ENCODE measurements at places on chromosomes 2 and 18. TPM values are rescaled to one million over a fixed set of nuclear protein-coding genes. Genes with fewer than 3 reads are reported as not detected.

- no peak for DNase-seq
Observed at GRCh38 chr2:9703701-9704221, 73.0 kb upstream of the YWHAQ start.

GRCh38 chr2:23556929-23557328 is 171.9 kb downstream of the KLHL29 start:
- no peak for DNase-seq

GRCh38 chr18:74477771-74478170 is 18.4 kb upstream of the CNDP2 start:
- no peak for DNase-seq

Gene ASPRV1
- total RNA-seq = 389 TPM

- no peak for DNase-seq
Observed at GRCh38 chr2:182359027-182359989, 67.5 kb downstream of the PDE1A start.

DNA sequence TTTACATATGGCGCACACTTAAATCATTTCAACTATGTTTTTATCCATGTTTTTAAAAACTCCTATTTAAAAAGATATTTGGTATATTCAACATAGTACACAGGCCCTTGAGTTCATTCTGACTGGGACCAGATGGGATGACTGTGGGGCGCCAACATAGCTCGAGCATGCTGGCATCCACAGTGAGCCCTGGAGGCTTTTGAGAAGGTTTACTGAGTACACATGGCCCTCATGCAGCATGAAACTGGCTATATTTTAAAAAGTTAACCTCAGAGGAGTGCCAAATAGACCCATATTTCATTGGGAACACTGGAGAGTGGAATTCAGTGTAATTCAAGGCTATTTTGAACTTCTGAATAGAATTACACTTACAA is 83.6 kb downstream of the CCDC85A start:
- no peak for DNase-seq

Gene CYRIA
- 4.0 TPM for total RNA-seq

GRCh38 chr2:43191947-43192516 is 34.4 kb downstream of the ZFP36L2 start:
- DNase-seq = no peak

Gene LBX2
- not detected for total RNA-seq

DNA sequence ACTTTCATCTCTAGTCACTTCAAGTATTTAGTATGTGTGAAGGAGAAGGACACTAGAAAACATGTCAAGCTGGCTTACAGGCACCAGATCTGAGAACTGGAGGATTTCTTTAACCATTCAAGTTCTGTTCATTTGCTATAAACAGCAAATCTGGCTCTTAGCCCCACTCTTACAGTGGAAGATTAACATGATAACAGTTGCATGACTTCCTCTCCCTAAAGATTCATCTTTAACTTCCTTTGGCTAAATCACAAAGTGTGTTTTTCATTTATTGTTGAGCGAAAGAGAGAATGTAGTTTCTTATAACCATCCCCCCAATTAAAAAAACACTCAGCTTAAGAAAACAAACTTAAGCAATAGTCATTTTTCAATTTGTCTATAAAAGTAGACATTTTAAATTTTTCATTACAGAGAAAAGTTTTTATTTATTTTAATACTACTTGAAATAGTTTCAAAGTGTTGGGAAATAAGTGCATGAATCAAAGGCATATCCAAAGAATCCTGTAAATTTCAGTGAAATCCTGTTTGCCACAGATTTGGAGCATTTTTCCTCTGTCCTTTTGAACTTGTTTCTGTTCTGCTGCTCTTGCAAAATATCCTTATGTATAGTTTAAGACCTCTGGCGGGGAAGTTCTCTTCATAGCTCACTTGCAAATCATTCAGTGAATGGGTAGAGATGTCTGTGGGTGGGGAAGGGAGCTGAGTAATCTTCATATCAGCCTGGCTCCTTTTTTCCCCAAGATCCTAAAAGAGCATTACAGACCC is 241.0 kb upstream of the RBBP8 start:
- no peak for DNase-seq

DNA sequence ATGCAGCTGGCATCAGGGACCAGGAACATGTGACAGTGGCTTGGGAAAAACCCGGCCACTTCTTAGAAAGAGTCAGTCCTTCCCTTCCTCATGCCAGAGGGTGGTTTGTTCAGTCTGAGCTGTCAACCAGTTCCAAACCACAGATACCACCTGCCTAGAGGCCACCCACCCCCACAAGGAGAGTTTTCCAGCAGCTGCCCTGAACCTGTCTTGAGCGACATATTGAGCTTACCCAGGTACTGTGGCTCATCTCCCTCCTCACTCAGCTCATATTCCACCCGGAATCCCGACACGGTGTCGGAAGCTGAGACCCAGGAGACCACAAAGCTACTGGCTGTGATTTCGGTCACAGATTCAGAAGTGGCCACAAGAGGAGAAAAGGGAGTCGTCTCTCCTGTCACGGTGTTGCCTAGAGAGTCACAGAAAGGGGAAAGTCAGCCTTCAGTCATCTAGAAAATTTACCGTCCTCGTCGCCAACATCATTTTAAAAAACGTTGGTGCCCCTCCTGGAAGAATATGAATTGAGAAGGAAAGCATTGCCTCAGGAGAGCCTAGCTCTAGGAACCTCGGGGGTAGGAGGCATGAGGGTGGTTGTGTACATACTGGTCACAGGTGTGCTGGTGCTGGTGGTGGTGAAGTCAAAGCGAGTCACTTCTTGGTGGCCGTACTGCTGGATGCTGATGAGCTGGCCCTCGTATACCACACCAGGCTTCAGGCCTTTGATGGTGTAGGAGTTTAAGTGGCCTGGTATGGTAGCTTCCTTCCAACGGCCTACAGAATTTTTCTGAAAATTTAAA is 26.3 kb downstream of the FN1 start:
- DNase-seq = no peak

Gene TCF4
- total RNA-seq = 80.9 TPM

Measured in suprapubic skin (tissue), 4 donors.